ENCODE measurements at places on chromosomes 11 and 22.

DNA sequence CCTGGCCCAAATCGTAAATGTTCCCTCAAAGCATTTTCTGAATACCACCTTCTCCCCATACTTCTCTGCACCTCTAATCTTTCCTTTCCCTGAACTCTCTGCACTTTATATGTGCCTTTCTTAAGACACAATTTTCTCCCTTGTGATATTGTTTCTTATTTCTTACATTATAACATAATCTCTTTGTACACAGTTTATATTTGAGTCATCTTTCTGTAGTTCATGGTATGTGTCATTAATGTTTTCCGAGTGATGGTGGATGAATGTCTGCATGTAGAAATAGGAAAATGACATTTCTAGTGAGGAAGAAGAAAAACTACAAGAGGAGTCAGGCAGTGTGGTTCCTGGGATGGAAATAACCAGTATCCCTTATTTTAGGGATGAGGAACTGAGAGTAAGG is 5.5 kb downstream of the ACRV1 start:
- DNase-seq, result no peak

GRCh38 chr11:112748713-112749543 is 212.3 kb upstream of the NCAM1 start:
- peak; percentile 95 for DNase-seq

- no peak for DNase-seq
These were observed 32.1 kb downstream of the APOL1 start for GRCh38 chr22:36285017-36285416.

GRCh38 chr11:73623686-73624085 is 22.7 kb upstream of the PLEKHB1 start:
- DNase-seq, result no peak

DNA sequence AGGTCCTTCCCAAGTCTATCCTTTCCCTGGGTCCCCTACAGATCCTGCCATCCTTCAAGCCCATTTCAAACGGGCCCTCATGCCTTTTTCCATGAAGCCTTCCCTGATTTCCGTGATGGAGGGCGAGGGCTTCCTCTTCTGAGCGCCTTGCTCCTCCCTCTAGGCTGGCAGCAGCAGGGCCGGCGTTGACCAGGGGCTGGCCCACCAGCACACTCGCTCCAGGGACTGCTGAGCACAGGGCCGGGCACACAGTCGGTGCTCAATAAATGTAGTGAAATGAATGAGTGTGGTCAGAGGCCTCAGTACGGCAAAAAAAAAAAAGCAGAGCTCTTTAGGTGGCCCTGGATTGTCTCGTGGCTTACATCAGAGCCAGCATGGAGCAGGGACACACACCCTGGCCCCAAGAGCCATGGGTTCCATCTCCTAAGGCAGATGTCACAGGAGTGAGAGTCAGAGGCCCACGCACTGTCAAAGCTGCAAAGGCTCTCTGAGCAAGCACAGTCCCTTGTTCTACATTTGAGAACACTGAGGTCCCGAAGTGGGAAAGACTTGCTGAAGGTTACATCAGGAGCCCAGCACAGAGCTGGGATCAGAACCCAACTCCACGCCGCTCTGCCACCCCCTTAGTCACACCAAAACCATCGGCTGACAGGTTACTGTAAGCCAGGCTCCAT is 3.1 kb downstream of the IL2RB start:
- DNase-seq, result no peak

- no peak for DNase-seq
These were observed 58.6 kb downstream of the MICAL3 start for GRCh38 chr22:17965538-17966402.

- no peak for DNase-seq
These were observed 59.6 kb downstream of the CHRDL2 start for GRCh38 chr11:74671520-74672196.

DNA sequence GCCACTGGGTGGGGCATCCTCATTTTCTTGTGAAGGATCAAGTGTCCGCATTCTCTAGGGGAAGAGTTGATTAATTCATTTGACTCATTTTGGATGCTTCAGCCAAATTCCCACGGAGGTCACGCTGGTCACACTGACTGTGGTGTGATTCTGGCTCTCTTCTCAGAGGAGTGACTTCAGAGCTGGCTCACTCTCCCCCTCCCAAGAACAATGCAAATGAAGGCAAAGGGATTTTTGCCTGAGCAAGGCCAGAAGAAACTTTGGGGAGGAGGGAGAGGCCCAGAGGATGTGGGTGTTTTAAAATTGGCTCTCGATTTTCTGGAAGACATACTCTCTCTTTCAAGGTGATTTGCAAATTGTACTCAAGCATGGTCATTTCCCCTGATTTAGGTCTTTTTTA is 51.1 kb upstream of the LMO2 start:
- no peak for DNase-seq

- DNase-seq, result no peak
These were observed 83.9 kb upstream of the TIMP3 start for GRCh38 chr22:32717337-32718240.

DNA sequence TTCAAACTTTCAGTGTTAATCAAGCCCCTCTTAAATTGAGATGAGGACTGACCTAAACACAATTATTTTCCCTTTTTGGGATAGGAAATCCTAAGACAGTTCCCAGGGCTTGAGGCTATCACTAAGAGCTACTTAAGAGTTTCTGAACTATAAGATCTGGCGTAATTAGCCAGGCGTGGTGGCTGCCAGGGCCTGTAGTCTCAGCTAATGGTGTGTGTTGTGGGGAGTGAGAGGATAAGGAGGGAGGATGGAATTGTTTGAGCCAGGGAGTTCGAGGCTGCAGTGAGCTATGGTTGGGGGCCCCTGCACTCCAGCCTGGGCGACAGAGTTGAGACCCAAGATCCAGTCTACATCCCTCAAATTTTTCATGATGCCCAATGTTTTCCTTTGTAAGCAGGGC is 23.5 kb upstream of the EXPH5 start:
- no peak for DNase-seq

- no peak for DNase-seq
These were observed 539 bp downstream of the SLC35C1 start for GRCh38 chr11:45805305-45806071.

- DNase-seq, result no peak
These were observed 16.0 kb downstream of the PARVG start for GRCh38 chr22:44196731-44197131.

DNA sequence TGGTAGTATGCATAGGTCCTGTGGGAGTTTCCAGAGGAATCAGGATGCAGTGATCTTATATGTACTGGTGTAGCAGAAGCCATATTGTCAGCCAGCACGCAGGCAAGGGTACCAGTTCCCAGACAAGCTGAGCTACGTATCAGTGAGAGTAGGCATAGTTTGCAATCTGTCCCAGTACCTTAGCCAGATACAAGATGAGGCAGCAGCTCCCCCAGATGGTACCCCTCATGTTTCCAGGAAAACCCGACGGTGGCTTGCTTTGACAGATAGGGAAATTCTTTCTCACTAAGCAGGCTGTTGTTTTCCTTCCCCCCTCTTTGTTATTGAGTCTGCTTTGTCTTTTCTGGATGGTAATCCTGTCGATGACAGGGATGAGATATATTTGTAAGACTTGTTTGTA is 109.7 kb upstream of the RRM1 start:
- DNase-seq, result no peak

DNA sequence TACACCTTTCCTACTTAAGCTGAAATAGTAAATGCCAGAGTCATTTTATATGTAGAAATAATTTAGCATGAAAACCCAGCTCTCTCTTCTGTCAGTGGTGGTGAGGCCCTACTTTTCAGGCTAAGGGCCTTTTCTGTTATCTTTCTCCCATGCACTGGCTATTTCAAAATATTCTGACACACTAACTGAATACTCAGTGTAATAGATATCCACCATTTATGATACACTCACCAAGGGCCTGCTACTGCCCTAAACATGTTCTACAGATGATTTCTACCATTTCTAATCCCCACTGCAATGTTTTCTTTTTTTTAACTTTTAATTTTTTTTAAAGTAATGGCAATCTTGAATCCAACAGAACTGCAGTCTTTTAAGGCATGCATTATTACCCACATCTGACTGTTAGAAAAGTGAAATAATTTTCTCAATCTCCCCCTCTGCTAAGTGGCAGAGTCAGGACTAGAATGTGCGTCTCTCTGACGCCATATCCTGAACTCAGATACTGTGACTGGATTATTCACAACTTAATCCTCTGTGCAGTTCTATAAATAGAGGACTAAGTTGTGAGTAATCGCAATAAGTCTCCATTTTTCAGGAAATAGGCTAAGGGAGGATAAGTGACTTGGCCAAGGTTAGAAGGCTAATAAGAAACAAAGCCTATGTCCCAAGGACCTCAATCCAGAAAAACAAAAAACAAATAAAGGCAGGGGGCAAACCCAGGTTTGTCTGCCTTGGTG is 44.0 kb downstream of the GRAMD1B start:
- DNase-seq, result no peak

GRCh38 chr11:65277631-65278277 is 16.0 kb downstream of the POLA2 start:
- DNase-seq, result no peak

DNA sequence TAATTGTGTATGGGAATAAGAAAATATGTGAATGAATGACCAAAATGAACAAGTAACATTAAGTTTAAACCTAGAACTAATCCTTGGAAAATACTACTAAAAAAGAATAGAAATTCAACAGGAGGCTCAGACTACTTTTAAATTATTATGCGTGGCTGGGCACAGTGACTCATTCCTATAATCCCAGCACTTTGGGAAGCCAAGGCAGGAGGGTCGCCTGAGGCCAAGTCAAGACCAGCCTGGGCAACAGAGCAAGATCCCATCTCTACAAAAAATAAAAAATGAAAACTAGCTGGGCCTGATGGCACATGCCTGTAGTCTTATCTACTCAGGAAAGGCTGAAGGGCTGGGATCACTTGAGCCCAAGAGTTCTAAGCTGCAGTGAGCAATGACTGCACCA is 85.4 kb upstream of the CLNS1A start:
- no peak for DNase-seq

GRCh38 chr11:79294845-79295731 is 145.7 kb downstream of the TENM4 start:
- no peak for DNase-seq

DNA sequence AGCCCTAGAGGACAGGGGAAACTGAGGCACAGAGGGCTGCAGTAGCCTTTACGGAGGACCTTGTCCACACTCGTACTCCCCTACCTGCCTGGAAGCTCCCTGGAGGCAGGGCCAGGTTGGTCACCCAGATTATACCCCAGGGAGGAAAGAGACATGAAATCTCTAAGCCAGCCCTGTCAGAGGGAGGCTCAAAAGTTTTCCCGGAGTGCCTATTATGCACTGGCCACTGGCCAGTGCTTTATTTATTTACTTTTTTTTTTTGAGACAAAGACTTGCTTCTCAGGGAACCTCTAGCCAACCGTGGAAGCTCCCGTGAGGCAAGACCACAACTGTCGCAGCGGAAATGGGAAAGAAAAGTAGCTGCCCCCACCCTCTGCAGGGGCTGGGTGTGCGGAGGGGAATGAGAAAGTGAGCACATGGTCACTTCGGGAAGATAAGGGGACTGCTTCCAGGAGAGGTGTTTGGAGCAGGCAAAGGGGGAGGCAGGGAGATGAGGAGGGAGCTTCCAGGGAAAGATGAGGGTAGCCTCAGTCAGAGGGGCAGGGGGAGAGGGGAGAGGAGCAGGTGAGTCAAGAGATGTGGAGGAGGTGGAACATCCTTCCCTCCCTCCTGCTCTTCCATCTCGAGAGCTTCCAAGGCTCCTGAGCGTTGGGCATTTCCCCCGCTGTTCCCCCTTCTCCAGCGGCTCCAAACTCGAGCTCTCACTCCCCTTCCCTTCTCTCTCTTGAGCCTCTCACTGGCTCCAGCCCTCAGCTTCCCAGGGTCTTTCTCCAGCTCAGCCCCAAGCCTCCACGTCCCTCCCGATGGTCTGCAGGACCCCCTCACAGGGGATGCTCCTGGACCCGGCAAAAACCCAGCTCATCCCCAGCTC is 4.3 kb downstream of the IL2RB start:
- no peak for DNase-seq

- DNase-seq, result no peak
These were observed 3.4 kb downstream of the RPS6KA4 start for GRCh38 chr11:64362339-64362738.

- no peak for DNase-seq
These were observed 174.7 kb upstream of the CADM1 start for GRCh38 chr11:115678942-115679341.

GRCh38 chr11:16797776-16798175 is 59.3 kb downstream of the C11orf58 start:
- no peak for DNase-seq

GRCh38 chr22:30250661-30251267 is 4.2 kb upstream of the LIF start:
- DNase-seq, result no peak

- no peak for DNase-seq
These were observed 5.8 kb downstream of the OR5AK2 start for GRCh38 chr11:56994532-56994931.

- DNase-seq, result no peak
These were observed 18.8 kb downstream of the RRP7A start for GRCh38 chr22:42500836-42501179.

DNA sequence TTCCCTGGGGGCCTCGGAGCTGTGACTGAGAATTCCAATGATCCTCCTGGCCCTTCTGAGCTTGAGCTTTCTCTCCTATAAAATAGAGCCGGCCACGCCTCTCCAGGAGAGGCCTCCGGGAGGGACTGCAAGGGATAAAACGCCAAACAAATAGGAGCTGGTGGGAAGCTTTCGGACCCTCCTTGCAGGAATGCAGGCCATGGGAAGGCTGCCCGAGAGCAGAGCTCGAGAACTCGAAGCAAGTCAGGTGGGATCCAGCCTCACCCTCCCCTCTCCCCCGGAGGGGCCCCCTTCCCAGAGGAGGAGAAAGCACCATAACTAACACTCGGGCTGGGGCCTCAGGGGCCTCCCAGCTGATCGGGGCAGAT is 34.6 kb downstream of the FLRT1 start:
- DNase-seq, result no peak

DNA sequence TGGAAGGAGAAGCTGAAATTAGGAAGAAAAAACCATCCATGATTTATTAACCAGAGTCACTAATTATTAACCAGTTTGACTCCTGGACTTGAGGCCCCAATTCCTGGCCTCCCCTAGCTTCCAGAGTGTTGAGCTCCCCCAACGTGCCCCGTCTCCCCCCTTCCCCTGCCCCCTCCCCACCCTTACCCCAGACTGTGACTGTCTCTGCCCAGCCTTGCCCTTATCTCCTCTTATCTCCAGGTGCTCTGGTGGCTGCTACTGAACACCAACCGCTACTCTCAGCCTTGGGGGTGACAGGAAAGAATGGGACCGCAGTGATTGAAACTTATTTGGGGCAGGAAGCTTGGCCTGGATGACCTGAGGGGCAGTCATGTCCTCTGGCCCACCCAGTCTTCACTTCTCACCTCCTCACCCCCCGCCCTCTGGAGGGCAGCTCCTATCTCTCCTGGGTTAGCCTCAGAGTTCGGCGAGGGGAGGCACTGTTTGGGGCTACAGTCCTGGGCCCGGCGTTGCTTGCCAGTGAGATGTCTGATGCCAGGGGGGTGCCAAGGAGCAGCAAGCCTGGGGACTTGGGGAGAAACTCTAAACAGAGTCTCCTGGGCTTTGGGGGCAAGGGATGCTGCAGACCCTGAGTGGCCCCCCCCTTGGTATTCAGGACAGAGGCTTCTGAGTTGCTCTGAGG is 15.5 kb downstream of the NECTIN1 start:
- DNase-seq, result no peak

GRCh38 chr22:25351631-25352293 is 132.3 kb downstream of the CRYBB2 start:
- DNase-seq, result no peak

GRCh38 chr22:22201930-22202343 is 42.6 kb upstream of the VPREB1 start:
- no peak for DNase-seq

Measured in NCI-H524 treated with DMSO at 0.1 percent for 48 hours (cell line).